ENCODE measurements at places on chromosomes 1 and 21.

DNA sequence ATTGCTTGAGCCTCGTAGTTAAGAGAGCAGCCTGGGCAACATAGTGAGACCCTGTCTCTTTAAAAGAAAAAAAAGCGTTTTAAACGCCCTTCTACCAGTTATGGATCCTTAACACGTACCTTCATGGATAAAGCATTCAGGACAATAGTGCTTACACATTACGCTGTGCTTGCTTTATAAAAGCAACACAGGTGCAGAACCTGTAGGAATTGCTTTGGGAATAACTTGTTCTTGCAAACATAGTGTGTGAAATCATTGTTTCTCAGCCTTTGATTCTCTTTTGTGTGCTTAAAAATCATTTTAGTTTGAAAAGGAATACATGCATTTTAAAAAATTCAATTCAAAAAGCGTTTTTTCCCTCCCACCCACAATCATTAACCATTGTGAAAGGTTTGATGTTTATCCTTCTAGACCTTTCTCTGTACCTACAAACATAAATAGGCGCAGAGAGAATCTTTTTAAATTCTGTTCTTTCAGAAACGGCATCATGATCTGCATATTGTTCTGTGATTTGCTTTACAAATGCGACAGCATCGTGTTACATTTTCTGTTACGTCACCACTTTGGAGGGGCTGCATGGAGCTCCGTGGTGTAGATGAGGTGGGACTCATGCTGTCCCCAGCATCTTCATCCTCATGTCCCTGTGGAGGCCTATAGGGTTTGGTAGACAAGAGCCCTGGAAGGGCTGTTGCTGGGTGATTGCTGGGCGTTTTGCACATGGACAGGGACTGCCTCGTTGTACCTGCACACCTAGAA is 54.6 kb downstream of the SPSB1 start:
- DNase-seq = no peak

- DNase-seq = no peak
Measured at GRCh38 chr1:245687152-245687635, 532.4 kb downstream of the KIF26B start.

- no peak for DNase-seq
Measured at GRCh38 chr1:100499194-100499811, 38.6 kb upstream of the GPR88 start.

GRCh38 chr1:213017447-213018273 is 2.0 kb upstream of the ANGEL2 start:
- DNase-seq = no peak

DNA sequence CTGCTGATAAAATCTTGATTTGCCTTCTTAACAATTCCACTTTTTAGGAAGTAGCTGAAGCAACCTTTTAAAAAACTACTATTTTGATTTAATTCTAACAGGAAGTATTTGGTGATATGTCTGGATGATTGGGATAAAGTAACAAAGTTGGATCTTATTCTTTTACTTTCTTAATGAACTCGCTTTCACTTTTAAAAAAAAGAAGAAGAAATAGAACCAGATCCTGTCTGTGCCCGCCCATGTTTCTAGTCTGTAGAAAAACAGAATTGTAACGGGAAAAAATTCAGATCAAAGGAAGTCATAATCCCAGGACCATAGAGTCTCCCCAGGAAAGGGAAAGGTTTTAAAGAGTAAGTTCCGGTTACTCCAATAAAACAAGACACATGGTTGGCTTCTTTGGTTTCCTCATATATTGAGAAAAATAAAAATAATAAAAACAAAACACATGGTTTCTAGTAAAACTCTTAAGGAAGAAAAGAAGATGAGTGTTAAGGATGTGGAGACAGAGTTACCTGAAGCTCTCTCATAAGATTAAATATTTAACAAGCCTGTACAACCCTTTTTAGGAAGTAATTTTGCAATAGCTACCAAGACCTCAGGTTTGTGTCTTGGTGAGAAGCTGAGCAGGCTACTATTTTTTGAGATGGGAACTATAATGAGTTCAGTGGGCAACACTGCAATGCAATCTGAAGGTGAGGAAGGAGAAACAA is 4.9 kb downstream of the CD48 start:
- DNase-seq = no peak

- DNase-seq = no peak
Measured at GRCh38 chr1:201643835-201644104, 104.8 kb downstream of the NAV1 start.

GRCh38 chr1:167997037-167997575 is 60.2 kb upstream of the MPC2 start:
- no peak for DNase-seq

- DNase-seq = no peak
Measured at GRCh38 chr1:241722947-241723346, 70.9 kb downstream of the WDR64 start.

- DNase-seq = no peak
Measured at GRCh38 chr1:210750468-210750867, 383.5 kb downstream of the KCNH1 start.

- no peak for DNase-seq
Measured at GRCh38 chr1:27863538-27863915, 8.8 kb upstream of the THEMIS2 start.

- no peak for DNase-seq
Measured at GRCh38 chr1:6870571-6870970, 85.3 kb downstream of the CAMTA1 start.

- DNase-seq = peak; percentile 72
Measured at GRCh38 chr1:174726167-174726879, 273.4 kb upstream of the CACYBP start.

DNA sequence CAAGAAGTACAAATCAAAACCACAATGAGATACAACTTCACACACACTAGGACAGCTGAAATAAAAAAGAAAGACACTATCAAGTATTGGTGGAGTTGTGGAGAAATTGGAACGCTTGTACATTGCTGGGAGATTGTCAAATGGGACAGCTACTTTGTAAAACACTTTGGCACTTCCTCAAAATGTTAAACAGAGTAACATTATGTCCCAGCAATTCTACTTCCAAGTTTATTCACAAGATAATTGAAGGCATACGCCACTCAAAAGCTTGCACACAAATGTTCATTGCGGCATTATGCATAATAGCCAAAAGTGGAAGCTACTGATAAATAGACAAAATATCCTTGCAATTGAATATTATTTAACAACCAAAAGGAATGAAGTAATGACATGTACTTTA is 199.9 kb upstream of the KCNK2 start:
- no peak for DNase-seq

DNA sequence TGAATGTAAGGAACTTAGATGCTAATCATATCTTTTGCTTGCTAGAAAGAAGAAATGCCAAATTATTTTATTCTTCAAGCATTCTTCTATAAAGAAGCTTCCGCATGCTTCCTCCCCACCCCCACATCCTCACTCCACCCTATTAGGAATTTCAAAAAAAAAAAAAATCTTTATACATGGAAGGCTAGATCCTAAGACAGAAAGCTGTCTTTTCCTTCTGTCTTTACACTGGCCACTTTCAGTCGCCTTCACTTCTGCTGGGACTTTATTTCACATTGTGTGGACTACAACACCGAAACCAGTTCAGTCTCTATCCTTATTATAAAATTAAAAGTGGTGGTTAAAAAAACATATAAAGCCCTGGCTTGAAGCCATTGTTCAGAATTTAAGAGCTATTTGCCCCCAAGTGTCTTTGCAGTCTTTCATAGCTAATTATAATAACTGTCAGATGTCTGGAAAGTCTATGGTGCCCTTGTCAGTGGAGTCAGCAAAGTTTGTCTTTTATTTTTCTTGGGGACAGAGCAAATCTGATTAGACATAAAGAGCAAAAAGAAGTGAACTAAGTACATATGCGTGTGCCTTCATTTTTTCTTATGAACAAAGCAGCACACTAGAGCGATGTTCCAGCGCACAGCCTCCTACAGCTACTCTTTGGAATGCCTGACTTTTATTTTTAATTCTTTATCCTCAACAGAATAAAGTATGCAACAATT is 297.7 kb downstream of the PTPRC start:
- DNase-seq = no peak

- DNase-seq = no peak
Measured at GRCh38 chr1:109275706-109276345, 7.1 kb downstream of the PSRC1 start.

DNA sequence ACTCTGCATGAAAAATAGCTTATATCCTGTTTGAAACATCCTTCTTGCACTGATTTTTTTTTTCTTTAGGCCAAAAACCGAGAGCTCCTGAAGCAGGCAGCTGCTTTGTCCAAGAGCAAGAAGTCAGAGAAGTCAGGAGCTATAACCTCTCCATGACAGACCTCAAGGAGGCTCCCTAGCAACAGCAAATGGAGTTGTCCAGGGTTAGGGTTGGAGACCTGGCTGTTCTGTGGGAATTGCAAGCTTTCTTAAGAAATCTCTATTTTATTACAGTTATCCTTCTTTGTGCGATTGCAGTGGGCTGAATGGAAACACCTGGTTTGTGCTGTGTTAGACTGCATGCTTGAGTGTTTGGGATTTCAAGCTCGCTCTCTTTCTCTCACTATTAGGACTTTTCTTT is 12.6 kb upstream of the STX12 start:
- peak; percentile 28 for DNase-seq

DNA sequence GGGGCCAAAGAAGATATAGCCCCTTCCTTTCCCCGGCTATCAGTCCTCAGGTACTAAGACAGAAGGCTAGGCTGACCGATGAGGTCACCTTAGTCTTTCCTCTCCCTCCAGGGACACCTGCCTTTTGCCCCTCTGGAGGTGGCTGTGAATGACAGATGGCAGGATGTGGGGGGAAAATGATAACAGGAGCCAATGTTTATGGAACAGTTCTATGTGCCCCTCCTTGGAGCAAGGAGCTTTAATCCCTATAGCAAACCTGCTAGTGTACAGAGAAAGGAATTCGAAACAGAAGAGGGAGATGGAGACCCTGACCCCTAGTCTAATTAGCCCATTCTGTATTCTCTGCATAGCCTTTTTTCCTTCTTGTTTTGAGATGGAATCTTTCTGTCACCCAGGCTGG is 28.1 kb downstream of the SERINC2 start:
- peak; percentile 56 for DNase-seq

DNA sequence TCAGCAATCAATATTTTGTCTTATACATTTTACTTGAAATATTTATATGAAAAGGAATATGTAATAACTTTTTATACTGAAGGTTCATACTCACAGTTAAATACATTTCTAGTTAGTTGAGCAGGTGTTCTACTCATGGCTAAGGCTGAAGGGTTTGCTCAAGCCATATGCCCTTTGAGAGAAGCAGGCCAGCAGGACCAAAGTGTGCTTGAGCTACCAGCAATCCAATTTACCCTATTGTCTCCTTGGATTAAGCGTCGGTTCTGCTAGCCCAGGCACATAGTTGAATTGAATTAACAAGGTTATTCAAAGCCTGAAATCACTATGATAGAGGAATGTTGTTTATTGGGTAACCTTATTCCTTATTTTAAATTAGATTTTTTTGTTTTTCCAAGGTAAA is 151.5 kb upstream of the BACE2 start:
- DNase-seq = no peak

DNA sequence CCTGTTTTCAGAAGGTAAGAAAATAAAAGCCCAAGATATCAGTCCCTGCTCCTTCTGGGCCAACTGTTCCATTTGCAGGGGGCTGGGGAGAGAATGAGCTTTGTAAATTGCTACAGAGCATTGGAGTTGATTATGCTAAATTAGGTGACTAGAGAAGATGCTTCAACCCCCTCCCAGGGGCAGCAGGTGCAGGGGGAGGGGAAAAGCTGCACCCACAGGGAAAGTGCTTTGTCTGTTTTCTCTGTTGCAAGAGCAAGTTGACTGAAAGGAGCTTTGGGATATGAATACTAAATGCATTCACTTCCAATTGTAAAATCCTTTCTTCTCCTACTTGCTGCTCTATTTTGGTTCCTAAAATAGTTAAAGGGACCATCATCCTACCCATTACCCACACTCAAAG is 16.5 kb upstream of the PIGM start:
- no peak for DNase-seq

- no peak for DNase-seq
Measured at GRCh38 chr1:65949230-65949626, 156.5 kb downstream of the PDE4B start.

DNA sequence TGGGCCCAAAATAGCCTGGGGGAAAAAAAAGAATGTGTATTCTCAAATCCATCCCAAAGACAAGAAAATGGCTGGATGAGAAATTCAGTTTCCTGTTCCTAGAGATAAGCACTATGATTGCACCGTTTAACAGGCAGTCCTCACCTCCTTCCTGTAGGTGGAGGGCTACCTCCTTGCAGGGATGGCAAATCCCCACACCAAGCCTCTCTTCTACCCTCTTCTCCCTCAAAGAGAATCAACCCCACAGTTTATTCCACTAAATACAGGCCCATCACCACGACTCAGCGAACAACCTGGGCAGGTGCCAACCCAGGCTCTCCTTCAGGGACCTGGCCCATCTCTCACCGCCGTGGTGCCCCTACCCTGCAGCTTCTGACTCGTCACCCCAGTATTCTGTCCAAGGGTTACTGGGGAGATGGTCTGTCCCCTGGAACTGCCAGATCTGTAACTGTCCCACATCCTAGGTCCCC is 3.4 kb upstream of the CHD5 start:
- no peak for DNase-seq

- no peak for DNase-seq
Measured at GRCh38 chr1:19037659-19038058, 81.2 kb upstream of the IFFO2 start.

- no peak for DNase-seq
Measured at GRCh38 chr1:153417136-153417888, 992 bp downstream of the S100A7A start.

DNA sequence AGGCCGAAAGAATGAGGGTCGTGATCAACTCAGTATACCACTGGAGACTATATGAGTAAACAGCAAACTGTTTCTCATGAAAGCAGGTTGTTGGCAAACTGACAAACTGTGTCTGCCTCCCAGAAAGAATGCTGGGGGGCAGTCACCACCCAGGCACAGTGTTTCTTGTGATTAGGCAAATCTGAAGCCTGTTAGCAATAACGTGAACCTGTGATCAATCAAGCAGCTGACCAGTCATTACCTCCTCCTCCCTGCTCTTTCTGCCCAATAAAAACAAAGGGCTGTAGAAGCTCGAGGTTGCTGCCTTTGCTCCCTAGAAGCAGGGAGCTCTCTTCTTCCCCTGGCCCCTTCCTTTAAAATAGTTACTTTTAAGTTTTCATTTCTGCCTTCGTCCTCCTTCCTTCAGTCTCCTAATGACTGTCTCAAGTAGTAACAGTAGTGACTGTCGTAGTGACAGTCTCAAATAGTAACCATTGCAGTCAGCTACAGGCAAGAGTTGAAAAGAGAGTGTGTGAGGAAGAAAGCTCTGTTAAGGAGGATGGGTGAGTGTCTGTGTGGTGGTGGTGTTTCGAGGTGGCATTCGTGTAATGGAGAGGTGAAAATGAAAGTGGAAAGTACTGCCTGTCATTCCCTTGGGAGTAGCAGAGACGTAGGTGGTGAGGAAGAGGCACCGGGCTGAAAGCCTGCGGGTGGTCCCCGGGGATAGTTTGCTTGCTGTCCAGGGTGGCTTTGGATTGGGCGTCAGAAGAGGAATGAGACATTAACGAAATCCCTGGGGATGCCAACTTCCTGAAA is 14.5 kb downstream of the HHAT start:
- DNase-seq = no peak

DNA sequence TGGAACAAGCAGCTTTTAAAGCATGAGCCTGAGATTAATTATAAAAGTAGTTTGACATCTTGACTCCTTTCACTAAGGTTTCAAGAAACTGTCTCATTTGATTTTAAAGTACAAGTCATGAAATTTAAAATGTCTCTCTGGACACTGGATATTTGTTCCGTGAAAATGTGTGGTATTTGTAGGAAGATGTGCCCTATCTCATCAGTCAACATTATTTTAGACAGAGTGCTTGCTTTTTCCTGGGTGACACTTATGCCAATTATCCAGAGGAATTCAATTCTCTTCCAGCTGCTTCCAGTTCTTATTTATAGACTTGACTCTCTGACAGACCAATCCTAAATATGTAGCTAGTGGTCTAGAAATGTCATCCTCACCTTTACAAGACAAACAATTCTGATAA is 300.4 kb downstream of the PLA2G4A start:
- no peak for DNase-seq
